Cardiac muscle cell (in vitro differentiated cells and primary cell): ENCODE measurements at places on chromosomes 16 and 17.

- no peak for DNase-seq
These were observed 6.6 kb downstream of the KRABD2 start for GRCh38 chr17:8369944-8370343.

- no peak for DNase-seq
These were observed at the start of gene PHLPP2 for GRCh38 chr16:71724320-71724751. TSS of gene PHLPP2 (minus strand) at chr16:71724701. CDS start at chr16:71714795, 9,906 bp downstream.

DNA sequence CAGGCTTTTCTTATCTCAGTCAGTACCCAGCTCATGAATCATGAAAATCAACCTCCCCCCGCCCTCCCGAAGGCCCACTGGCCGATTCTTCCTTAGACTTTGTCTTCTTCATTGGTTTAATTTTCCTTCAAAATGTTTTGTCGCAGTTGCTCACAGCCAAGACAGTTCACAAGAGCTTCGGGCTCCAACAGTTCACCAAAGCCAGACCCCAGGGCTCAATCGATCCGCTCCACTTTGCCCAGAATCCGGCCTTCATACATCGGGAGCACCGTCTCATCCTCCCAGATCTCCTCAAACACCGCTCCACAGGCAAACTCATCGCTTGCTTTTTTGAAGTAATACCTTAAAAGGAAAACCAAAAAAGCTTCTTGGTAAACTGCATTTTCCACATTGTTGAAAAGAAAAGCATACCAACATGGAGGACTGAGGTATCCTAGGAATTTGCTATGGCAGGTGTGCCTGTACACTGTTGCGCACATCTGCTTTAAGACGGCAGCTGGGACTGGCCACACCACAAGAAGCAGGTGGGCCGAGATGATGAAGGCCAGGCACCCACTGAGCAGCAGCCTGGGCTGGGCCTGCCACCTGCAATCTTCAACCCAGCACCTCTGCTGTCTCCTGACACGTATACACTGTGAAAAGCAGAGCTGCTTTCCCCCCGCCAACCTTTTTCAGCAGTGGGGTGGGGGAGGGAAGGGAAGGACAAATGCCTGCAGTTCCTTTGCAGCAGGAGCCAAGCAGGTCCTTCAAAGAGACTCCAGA is 31.5 kb downstream of the AXIN2 start:
- DNase-seq: no peak

- peak; percentile 50 for DNase-seq
These were observed 40.3 kb downstream of the FOXL1 start for GRCh38 chr16:86618431-86619238.

- DNase-seq: peak; percentile 60
These were observed 117.4 kb downstream of the HIC1 start for GRCh38 chr17:2172077-2172851.

GRCh38 chr17:39277110-39277509 is 51.4 kb upstream of the STAC2 start:
- no peak for DNase-seq

GRCh38 chr16:85105475-85105874 is 6.8 kb downstream of the CIBAR2 start:
- no peak for DNase-seq

- peak; percentile 62 for DNase-seq
These were observed 36.2 kb downstream of the FBXL20 start for GRCh38 chr17:39365242-39365641.

DNA sequence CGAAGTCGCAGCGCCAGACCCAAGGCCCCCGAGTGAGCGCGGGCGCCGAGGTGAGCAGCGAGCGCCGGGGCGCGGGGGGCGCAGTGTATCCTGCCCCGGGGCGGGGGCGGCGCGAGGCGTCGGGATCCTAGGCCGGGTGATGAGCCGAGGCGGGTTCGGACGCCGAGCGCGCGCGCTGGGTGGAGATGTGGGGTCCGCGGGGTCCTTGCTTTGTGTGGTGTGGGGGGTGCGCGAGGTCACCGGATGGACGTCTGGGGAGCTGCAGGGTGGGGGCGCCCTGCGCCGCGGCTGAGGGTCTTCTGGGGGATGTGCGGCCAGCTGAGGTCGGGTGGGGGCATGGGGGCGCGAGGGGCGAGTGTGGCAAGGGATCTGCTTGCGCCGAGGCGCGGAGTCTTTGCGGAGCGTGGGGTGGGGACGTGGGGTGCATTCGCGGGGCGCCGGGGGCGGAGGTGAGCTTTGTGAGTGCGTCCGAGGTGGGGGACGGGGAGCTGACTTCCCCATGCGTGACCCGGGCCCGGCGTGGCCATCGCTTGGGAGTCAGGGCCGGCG is 560 bp downstream of the RAI1 start:
- no peak for DNase-seq

- no peak for DNase-seq
These were observed 115.4 kb downstream of the SALL1 start for GRCh38 chr16:51035711-51036110.

- peak; percentile 5 for DNase-seq
These were observed 43.8 kb downstream of the COX10 start for GRCh38 chr17:14113137-14113536.

DNA sequence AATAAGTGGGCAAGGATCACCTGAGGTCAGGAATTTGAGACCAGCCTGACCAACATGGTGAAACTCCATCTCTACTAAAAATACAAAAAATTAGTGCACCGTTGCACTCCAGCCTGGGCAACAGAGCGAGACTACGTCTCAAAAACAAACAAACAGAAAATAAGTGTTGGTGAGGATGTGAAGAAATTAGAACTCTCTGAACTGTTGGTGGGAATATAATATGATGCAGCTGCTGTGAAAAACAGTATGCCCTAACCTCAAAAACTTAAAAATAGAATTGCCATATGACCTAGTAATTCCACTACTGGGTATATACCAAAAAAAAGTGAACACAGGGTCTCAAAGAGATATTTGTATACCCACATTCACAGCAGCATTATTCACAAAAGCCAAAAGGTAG is 26.1 kb downstream of the GLG1 start:
- no peak for DNase-seq

- DNase-seq: no peak
These were observed 24.1 kb downstream of the PSMD7 start for GRCh38 chr16:74320707-74321106.
